AG09319 (cell line): ENCODE measurements at places on chromosomes 3 and 15.
A peak's percentile ranks its signal among the peaks of the same experiment; 100 is the strongest.

DNA sequence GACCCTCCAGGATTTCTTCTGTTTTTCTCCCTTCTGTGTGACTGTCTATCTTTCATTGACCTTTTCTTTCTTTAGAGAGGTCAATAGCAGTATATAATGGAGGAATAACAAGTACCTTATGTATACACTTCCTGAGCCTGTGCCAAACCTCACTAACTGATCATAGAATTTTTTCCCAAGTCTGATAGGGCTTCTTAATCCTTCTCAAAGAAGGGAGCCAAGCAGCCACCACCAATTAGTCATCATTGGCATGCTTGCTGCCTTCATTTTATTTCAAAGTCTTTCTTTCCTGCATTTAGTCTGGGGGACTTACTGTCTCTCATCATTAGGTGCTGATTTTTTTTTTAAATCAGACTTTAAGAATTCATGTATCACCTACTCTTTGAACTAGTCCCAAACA lies 327.0 kb downstream of the FEZF2 start:
- peak; percentile 10 for DNase-seq

DNA sequence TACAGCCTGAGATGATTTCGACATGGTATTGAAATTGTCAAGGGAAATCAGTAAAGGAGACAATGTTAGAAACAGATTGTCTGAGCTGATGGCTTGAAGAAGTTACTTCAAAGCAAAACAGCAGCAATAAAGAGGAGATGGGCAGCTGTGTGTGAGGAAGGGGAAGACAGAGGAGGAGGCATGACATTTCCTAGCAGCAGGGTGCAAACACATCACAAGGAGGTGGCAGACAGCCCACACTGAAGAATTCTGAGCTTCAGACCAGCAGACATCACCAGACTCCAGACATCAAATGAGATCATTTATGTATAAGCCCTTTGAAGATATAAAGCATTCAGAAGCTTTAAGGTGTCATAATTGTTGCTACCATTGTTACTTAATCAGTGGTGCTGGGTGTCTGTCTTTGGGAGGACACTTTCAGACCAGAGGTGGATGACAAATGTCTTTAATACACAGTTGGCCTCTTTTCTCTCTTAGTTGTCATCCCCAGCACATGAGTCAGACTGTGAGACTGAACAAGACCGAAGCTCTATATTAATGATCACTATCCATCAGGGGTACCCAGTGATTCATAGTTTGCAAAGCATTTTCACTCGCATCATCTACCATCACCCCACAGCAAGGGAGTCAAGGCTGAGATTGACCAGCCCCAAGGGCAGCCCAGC lies 203.9 kb downstream of the MINAR1 start:
- DNase-seq: no peak

GRCh38 chr3:17157713-17158112 lies 273.0 kb downstream of the PLCL2 start:
- DNase-seq: no peak

GRCh38 chr3:125440559-125440955 lies 65.4 kb upstream of the ZNF148 start:
- DNase-seq: no peak

- no peak for DNase-seq
Observed at GRCh38 chr3:80232760-80233159, 465.0 kb upstream of the ROBO1 start.

DNA sequence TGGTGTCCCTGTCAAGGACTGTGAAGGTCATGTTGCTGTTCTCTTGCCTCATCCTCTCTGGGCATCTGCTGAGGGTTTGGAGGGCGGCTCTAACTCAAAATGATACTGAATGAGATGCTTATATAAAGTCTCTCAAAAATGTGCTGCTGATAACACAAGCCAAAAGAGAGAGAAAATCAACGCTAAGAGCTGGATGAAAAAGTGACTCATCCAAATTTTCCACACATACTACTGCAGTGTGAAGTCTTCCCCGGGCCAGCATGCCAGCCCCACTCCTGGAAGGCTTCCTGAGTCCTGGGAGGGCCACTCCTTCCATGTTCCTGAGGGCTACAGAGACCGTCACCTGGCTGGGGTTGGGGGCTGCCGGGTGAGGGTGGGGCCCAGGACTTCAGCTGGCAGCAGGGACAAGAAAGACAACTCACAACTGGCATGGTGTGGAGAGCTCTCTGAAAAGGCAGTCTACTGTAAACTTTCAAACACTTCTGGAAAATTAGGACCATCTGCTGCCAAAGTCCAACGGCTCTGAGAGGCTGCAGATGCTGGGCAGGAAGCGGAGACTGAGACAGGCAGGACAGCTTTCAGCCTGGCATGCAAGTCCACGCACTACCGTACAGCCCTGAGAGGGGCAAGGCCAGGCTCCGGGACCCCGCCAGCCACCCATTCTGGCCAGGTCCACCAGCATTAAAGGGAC lies 200.3 kb downstream of the ADAMTS17 start:
- no peak for DNase-seq
